Bone marrow (tissue), 2 donors: ENCODE measurements at places on chromosomes 6 and 20.

DNA sequence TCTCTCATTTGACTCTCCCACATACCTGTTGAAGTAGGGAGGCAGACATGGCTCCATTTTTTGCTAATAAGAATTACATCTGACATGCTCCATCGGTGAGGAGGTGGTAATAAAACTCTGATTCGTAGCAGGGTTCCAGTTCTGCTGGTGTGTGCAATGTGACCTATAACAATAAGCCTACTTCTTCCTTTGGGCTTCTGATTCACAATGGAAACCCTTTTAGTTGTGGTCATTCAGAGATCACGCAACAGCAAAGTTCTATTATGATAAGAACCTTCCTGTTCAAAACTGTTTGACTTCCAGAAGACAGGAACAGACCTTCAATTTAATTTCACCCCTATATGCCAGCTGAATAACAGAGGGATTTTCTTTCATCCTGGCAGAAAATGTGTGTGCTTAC lies 31.4 kb upstream of the GSTA4 start:
- DNase-seq, result no peak

DNA sequence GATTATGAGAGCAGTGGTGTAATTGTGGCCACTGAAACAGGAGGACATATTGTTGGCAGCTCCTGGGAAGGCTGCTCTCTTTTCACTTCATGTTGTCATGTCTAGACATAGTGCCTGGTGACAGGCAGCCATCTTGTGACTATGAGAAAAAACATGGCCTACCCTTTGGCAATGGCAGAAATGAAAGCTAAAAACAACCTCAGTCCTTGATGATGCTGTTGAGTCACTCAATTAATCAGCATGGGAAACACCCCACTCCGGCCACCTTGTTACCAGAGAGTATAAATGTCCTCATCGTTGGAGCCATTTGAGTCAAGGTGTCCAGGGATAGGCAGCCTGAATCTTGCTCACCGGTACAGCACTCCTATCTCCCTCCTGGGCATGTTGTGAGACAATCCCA lies 31.2 kb upstream of the HMGA1 start:
- no peak for DNase-seq

- no peak for DNase-seq
Observed at GRCh38 chr6:160966493-160967229, 24.9 kb upstream of the MAP3K4 start.

DNA sequence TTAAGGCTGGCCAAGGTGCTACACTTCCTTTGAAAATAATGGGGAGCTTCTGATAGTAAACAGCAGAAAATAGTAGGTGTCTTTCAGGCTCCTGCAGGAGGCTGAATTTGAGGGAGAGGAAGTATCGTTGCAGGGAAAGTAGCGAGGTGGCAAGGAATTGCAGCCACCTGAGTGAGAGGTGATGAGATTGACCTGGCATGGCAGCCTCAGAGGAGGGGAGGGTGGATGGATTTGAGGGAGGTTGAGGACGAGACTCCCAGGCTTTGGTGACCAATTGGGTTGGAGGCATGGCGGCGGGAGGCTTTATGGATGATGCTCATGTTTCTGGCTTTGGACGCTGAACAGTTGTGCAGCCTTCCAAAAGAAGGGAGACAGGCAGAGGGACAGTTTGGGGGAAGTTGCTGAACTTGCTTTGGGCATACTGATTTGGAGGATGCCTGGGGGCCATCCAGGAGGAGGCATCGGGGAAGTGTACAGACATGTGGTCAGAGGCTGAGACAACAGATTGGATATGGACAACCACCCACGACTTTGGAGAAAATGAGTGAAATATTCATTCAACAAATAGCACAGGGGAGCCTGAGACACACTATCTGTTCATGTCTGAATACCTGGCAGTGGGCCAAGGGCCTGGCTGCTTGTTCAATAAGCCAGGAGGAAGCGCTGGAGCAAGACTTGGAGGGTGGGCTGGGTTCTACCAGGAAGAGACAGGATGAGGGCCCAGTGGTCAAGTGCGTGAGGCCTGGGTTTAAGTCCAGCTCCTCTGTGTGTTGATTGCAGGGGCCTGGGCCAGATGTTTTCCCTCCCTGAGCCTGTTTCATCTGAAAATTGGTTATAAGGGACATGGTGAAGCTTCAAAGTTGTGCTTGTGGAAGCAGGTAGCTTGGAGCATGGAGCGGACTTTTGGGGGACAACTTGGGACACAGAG lies 113.2 kb downstream of the CEBPB start:
- no peak for DNase-seq

DNA sequence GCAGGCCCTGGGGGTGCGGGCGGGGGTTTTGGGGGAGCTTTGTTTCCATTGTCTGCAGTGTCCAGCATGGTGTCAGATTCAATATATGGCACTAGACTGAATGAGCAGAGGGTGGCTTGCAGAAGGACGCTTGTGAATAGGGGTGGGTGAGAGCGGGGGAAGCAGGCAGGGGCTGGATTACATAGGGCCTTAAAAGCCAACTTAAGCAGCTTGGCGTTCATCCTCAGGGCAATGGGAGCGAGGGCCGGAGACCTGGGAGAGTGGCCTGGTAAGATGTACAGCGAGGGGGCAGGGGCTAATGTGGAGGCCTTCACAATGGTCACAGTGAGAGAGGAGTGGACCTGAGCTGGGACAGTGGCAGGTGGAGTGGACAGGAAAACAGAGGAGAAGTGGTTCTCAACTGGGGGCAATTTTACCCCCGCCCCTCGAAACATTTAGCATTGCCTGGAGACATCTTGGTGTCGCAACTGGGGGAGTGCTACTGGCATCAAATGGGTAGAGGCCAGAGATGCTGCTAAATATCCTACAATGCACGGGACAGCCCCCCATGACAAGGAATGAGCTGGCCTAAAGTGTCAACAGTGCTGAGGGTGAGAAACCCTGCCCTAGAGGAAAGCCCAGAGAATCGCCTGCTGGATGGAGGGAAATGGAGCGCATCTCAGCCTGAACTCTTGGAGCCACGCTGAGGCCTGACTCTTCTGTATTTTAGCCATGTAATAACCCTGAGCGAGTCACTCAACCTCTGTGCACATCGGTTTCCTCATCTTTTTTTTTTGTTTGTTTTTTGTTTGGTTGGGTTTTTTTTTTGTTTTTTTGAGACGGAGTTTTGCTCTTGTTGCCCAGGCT lies 15.1 kb upstream of the BAK1 start:
- DNase-seq, result no peak

GRCh38 chr6:49720372-49720771 lies 7.0 kb upstream of the CRISP2 start:
- DNase-seq, result no peak

DNA sequence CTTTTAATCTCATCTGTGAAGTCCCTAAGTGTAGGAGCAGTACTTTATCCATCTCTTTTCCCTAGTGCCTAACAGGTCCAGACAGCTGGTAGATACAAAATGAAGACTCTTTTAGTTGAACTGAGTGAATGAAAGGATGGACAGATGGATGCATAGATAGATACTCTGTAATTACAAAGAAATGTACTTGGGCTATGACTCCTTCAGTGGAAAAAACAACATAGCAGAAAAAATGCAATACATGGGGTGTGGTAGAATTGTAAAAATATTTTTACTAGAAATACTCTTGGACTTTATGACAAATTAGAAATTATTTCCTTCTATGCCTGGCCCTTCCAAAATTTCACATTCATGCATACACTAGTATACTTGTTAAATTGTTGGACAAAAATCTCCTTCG lies 29.3 kb downstream of the KCNQ5 start:
- DNase-seq, result no peak
